ENCODE measurements at places on chromosomes 11 and 22.

DNA sequence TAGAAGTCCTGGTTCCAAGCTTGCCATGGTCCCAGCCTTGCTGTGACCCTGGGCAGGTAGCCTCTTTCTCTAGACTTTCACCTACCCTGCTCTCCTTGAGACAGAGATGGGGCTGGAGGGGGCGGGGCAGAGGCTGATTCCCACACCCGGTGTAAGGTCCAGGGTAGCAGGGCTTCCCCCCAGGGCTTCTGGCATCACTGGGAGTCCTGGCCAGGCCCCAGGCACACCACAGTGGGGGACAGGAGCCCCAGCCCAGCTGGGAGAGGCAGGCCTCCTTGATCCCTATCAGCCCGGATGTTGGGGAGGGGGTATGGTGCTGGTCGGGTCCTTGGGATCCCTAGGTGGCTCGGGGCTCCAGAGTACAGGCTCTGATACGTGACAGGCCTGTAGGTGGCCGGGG is 1.7 kb upstream of the NUDT8 start:
- DNase-seq, result no peak

GRCh38 chr11:59201353-59201752 is 11.4 kb downstream of the MPEG1 start:
- DNase-seq, result no peak

DNA sequence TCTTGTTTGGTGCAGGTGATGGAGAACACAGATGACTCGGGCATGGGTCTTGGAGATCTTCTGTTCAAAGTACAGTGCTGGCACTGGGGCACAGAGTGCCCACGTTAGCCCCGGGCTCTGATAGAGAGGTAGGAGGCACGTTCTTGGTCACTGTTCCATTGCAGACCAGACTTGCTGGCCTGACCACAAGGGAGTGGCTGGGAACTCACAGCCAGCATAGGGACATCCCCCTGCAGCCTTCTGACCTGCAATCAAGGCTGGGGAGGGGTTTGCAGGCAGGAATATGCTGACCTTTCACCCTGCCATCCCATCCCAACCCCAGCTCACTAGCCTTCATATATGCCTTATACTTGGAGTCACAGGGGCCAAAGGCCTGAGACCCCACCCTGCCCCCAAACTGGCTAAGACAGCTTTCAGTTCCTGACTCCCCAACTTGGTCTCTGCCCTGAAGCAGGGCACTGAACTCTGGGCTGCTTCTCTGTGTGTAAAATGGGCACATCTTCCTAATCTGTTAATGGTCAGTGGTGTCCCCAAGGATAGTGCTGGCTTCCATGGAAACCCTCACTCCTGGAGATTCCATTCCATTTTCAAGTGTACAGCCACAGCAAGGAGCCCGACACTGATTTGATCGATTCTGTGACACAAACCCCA is 4.6 kb downstream of the MRPL49 start:
- no peak for DNase-seq

GRCh38 chr22:20606041-20606783 is 98.8 kb downstream of the MED15 start:
- DNase-seq, result peak; percentile 39

GRCh38 chr11:61484541-61484940 is 24.0 kb upstream of the LRRC10B start:
- no peak for DNase-seq

- DNase-seq, result no peak
These were observed 31.9 kb downstream of the ASCC2 start for GRCh38 chr22:29806196-29806595.

DNA sequence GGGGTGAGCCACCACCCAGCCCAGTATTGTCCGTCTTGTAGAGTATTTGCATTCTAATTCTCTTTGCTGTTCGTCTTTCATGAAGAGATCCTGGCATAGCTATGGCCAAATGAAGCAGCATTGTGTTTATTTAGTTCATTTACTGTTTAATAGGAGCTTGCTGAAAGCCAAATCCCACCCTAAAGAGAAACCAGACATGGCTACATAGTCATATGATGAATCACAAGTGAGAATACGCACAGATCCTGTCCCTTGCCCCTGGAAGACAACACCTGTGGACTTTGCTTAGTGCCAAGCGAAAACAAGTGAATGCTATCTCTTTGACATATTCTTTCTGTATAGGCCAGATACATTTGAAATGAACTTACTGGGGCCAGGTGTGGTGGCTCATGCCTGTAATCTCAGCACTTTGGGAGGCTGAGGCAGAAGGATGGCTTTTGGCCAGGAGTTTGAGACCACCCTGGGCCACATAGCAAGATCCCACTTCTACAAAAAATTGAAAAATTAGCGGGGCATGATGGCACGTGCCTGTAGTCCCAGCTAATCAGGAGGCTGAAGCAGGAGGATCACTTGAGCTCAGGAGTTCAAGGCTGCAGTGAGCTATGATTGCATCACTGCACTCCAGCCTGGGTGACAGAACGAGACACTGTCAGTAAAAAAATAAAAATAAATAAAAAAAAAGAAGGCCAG is 5.1 kb upstream of the ARFGAP3 start:
- no peak for DNase-seq

DNA sequence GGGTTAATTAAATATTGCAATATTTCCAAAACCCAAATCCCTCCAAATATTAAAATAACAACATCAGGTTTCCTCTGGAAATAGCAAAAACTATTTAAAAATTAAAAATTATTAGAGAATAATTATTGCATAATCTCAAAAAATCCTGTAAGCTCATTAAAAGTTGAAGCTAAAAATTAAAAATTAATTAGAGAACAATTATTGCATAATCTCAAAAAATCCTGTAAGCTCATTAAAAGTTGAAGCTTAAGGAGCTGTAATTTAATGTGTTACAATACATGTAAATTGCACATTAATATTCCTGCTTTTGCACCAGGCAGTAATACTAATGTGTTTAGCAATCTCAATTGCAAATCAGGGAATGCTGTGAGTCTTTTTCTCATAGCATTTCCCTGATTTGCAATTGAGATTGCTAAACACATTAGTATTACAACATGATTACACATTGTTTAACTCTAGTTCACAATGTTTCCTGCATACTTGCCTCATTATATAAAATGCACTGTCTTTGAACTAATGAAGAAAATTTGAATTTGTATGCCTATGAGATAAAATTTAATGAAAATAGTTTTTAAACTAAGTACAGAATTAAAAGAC is 247.7 kb downstream of the GUCY1A2 start:
- DNase-seq, result no peak

GRCh38 chr11:128172046-128172878 is 415.1 kb downstream of the ETS1 start:
- peak; percentile 67 for DNase-seq

GRCh38 chr11:924406-925157 is 1.1 kb upstream of the AP2A2 start:
- no peak for DNase-seq

GRCh38 chr22:39671936-39672335 is 101.4 kb downstream of the CACNA1I start:
- no peak for DNase-seq

DNA sequence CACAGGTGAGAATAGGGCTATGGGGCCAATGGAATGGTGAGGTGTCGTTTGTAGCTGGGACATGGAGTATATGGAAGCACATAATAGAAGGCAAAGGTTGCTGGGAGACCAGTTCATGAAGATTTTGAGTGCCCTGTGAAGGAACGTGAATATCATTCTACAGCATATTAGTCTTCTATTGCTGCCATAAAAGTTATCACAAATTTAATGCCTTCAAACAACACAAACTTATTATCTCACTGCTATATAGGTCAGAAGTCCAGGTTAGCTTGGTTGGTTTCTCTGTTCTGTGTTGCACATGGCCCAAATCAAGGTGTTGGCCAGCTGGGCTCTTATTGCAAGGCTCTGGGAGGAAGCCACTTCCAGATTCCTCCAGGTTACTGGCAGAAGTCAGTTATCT is 110.6 kb downstream of the SYN3 start:
- no peak for DNase-seq

DNA sequence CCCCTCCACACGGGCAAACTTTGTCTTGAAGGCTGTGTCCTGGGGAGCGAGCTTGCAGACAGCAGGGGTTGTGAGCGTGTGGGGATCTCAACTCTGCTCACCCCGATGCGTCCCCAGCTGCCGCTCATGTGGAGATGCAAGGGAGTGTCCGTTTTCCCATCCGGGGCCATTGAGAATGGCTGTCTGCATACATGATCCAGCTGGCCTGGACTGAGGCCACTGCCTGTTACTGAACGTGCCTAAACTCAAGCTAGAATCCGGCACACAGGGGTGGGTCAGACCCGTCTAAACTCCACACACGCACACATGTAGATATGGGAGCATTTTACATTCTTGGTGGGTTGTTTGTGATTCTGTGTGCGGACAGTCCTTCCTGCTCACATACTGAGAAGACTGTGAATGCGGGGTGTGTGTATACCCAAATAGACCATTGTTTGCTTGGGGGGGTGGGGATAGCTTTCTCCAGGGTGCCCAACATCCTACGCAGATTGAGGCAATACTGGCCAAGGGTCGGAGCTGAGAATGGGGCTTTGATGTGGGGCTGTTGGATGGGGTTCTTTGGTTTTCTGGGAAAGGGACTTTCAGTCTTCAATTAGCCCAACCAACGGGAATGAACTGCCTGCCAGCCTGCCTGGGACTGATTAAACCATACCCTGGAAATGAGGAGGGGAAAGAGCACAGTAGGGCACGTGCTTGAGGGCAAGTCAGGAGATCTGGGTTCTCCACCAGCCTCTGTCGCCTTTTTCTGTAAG is 60.4 kb downstream of the ST3GAL4 start:
- DNase-seq, result no peak

DNA sequence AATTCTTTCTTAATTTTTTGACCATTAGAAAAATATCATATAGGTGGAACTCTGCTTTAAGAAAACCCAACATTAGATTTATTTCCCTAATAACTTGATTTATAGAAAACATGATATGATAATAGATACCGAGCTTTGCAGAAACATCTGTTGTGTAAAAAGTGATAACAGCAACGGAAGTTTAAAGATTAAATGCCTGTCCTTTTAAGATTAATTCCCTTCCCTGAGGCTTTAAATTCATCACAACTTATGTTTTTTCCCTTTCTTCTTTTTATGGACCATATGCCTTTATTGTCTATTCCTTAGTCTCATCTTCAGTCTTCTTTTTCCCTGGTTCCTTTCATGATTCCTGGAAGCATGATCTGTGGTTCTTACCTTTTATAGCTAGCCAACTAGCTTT is 1.9 kb downstream of the USP47 start:
- DNase-seq, result no peak

GRCh38 chr11:103673773-103674172 is 362.7 kb upstream of the DDI1 start:
- no peak for DNase-seq

GRCh38 chr22:26168330-26168851 is 871 bp upstream of the SEZ6L start:
- DNase-seq, result no peak

- no peak for DNase-seq
These were observed 43.2 kb downstream of the CD82 start for GRCh38 chr11:44608651-44608990.

- DNase-seq, result no peak
These were observed 1430.5 kb downstream of the TBC1D22A start for GRCh38 chr22:48192920-48193319.

DNA sequence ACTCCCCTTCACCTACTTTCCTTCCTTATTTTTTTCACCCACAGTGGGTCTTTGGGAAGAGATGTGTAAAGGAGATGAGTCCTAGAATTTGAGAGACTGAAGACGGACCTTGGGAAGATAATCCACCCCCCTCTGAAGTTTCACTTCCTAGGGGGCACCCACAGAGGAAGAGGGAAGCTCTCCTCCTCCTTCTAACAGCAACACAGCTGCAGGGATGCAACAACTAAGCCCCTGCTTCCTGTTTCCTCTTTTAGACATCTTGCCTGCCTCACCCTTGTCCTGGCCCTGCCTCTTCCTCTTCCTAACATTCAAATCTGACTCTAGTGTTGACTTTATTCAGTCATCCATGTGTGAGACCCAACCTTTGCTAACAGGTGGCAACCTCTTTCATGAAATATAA is 424.6 kb downstream of the BUD13 start:
- DNase-seq, result no peak

DNA sequence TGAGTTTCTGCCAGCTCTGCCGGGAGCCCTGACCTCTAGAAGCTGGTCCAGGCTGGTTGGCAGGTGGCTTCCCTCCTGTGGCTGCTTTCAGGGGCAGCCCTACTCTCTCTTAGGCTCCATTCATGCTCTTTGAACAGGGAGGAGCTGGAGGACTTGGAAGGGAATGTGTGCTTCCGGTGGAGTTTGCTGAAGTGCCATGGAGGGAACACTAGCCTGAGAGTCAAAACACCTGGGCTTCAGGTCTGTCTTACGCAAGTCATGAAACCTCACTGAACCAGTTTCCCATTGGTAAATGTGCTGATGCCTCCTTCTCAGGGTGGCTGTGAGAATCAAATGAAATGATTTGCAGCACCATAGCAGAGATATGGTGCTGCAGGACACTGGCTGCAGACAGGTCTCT is 224.5 kb downstream of the KIRREL3 start:
- DNase-seq, result no peak

GRCh38 chr11:83061883-83062282 is 9.8 kb downstream of the RAB30 start:
- no peak for DNase-seq

GRCh38 chr11:45341372-45341771 is 55.2 kb upstream of the SYT13 start:
- DNase-seq, result no peak

DNA sequence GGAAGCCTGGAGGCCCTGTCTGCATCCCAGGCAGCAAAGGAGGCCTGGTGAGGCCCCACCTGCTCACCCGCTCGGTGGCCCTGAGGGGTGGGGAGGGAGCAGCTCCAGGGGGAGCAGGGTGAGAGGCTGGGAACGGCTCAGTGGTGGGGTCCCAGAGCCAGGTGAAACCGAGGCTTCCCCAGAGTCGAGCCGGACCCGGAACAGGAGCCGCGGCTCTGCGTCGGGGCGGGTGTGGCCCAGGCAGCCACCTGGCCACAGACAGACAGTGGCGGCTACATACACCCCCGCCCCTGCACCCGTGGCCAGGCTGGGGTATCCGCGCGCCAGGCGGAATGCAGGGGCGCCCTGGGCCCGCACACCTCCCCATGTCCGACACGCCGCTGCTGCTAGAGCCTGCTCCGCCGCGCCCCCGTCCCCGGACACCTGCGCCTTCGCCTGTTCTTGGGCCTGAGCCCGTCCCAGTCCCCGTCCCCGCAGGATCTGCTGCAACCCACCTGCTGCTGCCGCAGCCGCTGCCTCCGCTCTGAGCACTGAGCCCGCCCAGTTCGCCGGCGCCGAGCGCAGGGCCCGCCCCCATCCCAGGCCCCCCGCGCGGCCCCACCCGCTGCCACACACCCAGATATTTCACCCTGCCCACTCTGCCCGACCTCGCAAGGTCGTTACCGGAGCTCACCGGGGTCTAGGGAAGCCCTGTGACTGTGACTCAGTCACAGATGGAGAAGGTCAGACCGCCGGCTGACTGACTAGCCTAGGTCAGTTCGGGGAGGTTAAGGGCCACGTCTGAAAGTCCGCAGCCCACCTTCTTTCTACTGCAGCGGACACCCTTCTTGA is at the start of gene SLC7A4:
Gene SLC7A4 (minus strand): TSS at position 525 of the 831 bp plus-strand sequence. CDS start 749 bp downstream, outside the sequence.
- DNase-seq, result no peak
